ENCODE measurements at places on chromosomes 5 and 9.
A peak's percentile ranks its signal among the peaks of the same experiment; 100 is the strongest.

GRCh38 chr5:52710310-52710971 is 77.3 kb upstream of the ITGA1 start:
- DNase-seq: no peak
- peak overlapping the region; percentile 74 for H3K27ac ChIP-seq
- H3K4me1 ChIP-seq: peaks cover 57% of the 10 kb centered on the region
- peak overlapping the region; percentile 64 for H3K4me3 ChIP-seq
- peaks cover 6% of the 10 kb centered on the region for H3K27me3 ChIP-seq

DNA sequence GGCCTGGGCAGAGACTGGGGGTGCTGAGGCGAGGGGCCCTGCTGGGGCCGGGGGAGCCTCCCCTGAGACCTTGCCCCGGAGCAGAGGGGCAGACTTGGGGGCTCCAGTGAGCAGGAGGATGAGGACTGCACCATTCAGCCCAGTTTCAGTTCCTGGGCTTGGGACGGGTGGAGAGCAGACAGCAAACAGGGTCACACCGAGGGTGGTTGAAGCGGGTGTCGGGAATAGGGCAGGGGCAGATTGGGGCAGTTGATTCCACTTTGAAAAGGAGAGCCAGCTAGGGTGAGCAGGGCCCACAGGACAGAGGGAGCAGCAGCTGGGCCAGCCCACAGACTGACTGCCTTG is 4.5 kb downstream of the GRK6 start:
- peak overlapping the region; percentile 94 for H3K27ac ChIP-seq
- peaks cover 75% of the 10 kb centered on the region for H3K36me3 ChIP-seq
- no peak for DNase-seq
- H3K27me3 ChIP-seq: peaks cover 2% of the 10 kb centered on the region
- H3K4me1 ChIP-seq: peaks cover 58% of the 10 kb centered on the region

GRCh38 chr9:85430659-85431338 is 311.0 kb downstream of the AGTPBP1 start:
- H3K27me3 ChIP-seq: peaks cover 3% of the 10 kb centered on the region
- no peak for DNase-seq
- H3K27ac ChIP-seq: no peak overlapping the region
- H3K4me1 ChIP-seq: no peaks in the 10 kb centered on the region

GRCh38 chr5:29889051-29889450 is 1304.4 kb upstream of the CDH6 start:
- no peak for DNase-seq
- no peak overlapping the region for H3K4me3 ChIP-seq
- H3K4me1 ChIP-seq: no peaks in the 10 kb centered on the region
- H3K36me3 ChIP-seq: no peaks in the 10 kb centered on the region
- H3K27me3 ChIP-seq: no peaks in the 10 kb centered on the region

GRCh38 chr5:26945901-26946300 is 92.5 kb downstream of the CDH9 start:
- no peaks in the 10 kb centered on the region for H3K27me3 ChIP-seq
- H3K27ac ChIP-seq: no peak overlapping the region
- no peaks in the 10 kb centered on the region for H3K4me1 ChIP-seq
- H3K36me3 ChIP-seq: no peaks in the 10 kb centered on the region
- no peak for DNase-seq
- H3K4me3 ChIP-seq: no peak overlapping the region

- H3K4me3 ChIP-seq: no peak overlapping the region
- H3K27ac ChIP-seq: no peak overlapping the region
- H3K4me1 ChIP-seq: no peaks in the 10 kb centered on the region
- no peak for DNase-seq
- H3K36me3 ChIP-seq: no peaks in the 10 kb centered on the region
Observed at GRCh38 chr9:135601988-135602387, 37.4 kb downstream of the GLT6D1 start.

DNA sequence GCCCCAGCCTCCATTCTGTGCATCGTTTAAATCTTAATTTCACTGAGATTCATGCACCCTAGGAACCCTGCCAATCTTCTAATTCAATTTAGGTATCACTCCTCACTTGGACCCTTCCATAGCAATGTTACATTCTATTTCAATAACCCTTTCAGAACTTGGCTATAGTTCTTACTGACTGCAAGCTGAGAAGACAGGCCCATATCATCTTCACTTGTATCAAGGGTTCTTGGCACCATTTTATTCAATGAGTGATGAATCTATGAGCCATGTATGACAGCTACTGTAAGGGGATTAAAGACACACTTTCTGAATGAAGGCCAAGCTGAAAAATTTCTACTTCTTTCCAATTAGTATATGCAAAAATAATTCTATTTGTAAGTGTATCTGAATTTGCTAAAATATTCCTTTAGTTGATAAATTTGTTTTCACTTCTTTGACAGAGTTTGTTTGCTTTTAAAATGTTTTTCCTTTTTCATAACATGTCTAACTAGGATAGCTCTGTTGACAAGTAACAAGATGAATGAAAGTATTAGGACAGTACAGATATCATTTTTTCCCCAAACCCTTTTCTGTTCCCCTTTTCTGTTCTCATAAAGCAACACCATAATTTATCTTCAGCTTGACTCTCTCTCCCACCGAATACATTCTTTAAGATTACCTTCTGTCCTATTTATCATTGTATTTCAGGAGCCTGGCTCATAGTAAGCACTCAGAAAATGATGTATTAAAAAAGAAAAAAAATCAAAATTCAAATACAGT is 9.6 kb downstream of the ITGA2 start:
- H3K36me3 ChIP-seq: peaks cover 14% of the 10 kb centered on the region
- DNase-seq: no peak
- no peak overlapping the region for H3K27ac ChIP-seq
- H3K4me1 ChIP-seq: peaks cover 14% of the 10 kb centered on the region

- peaks cover 10% of the 10 kb centered on the region for H3K27me3 ChIP-seq
- H3K4me1 ChIP-seq: peaks cover 7% of the 10 kb centered on the region
Observed at GRCh38 chr5:79924936-79925893, 65.8 kb downstream of the MTX3 start.

DNA sequence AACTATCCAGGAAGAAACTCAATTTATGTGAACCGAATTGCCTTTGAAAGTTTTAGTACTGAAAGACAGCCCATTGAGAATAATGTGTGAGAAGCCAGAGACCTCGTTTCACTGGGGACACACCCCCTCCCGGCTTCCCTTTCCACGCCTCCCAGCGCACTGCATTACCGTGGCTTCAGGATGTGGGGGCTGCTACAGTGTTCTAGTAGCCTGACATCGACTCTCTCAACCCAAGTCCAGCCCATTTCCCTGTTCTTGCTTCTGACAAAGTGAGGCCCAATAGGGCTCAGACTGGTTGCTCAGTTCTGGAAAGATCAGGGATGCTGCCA is 3.5 kb downstream of the PAX5 start:
- DNase-seq: no peak
- H3K4me1 ChIP-seq: peaks cover 25% of the 10 kb centered on the region
- H3K27me3 ChIP-seq: peaks cover 89% of the 10 kb centered on the region
- peaks cover 2% of the 10 kb centered on the region for H3K36me3 ChIP-seq
- H3K4me3 ChIP-seq: no peak overlapping the region

GRCh38 chr5:51652980-51653379 is 269.7 kb downstream of the ISL1 start:
- no peaks in the 10 kb centered on the region for H3K27me3 ChIP-seq
- no peaks in the 10 kb centered on the region for H3K4me1 ChIP-seq
- no peak overlapping the region for H3K27ac ChIP-seq
- no peak for DNase-seq

DNA sequence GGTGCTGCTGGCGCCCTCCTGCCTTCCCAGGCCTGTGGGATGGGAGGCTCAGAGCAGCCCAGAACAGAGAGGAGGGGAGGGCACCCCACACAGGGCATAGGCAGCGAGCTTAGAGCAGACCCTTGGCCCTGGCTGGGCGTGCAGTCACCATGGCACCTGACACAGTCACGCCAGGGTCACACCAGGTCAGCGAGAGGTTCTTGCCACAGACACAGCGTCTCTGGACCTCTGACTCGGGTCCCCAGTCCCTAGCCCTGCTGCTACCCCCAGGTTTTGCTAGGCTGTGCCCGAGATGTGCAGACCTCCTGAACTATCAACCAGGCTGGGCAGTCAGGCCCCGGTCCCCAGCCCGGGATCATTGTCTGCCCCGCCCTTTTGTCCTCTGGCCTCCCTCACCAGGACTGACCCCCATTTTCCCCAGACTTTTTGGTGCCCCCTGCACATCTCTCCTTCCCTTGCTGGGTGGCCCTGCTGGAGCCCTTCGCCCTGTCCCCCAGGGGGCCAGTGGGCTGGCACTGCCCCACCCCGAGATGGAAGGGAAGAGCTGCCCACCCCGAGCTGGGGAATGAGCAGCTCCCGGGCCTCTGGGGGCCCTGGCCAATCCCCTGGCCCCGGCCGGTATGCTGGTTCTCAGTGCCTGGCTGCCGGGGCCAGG is 24.5 kb upstream of the NOTCH1 start:
- no peaks in the 10 kb centered on the region for H3K27me3 ChIP-seq
- no peak overlapping the region for H3K27ac ChIP-seq
- no peak for DNase-seq

GRCh38 chr9:75184471-75184870 is 96.2 kb downstream of the OSTF1 start:
- H3K4me1 ChIP-seq: peaks cover 24% of the 10 kb centered on the region
- no peak overlapping the region for H3K4me3 ChIP-seq
- peaks cover 4% of the 10 kb centered on the region for H3K36me3 ChIP-seq

DNA sequence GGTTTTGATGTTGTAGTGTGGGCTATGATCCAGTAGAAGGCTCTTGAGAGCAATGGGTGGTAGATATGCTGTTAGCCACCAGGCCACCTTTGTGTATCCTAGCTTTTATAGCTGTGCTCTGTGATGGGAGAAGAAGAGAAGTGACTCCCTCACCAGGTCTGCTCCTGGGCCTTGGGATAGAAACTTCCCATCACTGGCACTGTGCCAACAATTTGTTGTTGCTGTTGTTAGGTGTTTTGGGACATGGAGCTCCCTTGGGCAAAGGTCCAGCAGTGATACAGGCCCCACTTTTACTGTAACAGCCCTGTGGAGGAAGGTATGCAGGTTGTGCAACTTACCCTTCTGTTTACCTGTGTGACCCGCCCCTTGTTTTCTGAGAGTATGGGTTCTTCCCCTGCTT is 570.9 kb upstream of the GRIN3A start:
- H3K27ac ChIP-seq: no peak overlapping the region
- H3K4me1 ChIP-seq: no peaks in the 10 kb centered on the region
- no peak overlapping the region for H3K4me3 ChIP-seq
- H3K27me3 ChIP-seq: no peaks in the 10 kb centered on the region
- no peaks in the 10 kb centered on the region for H3K36me3 ChIP-seq

DNA sequence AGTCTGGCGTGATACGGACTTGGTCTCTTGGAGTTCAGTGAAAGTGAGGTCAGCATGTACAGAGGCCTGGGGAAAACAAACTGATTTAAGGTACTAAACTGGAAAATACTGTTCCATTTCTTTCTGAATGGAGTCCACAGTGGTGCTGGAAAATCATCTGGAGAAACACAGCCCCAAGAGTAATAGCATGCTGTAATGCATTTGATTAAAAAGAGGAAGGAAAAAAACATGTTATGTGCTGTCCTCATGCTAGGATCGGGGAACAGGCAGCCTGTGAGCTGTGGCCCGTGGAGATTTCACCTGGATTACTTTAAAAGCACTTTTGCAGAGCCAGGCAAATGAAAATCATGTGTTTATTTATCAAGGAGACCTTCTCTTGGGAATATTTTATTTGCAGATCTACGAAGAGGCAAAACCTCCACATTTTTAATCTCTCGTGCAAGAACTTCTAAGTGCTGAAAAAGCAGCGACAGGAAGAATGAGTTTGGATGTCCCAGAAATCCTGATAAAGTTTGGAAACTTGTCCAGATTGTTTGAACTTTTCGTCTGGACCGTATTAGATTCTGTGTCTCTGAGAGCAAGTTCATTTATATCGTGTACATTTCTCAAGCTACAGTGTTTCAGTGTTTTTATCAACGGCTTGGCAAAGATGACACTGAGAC is 228.8 kb downstream of the GAS1 start:
- DNase-seq: no peak
- no peaks in the 10 kb centered on the region for H3K27me3 ChIP-seq
- H3K4me1 ChIP-seq: peaks cover 4% of the 10 kb centered on the region
- no peak overlapping the region for H3K4me3 ChIP-seq

GRCh38 chr5:160133918-160134304 is 14.7 kb upstream of the PWWP2A start:
- no peaks in the 10 kb centered on the region for H3K27me3 ChIP-seq
- H3K36me3 ChIP-seq: no peaks in the 10 kb centered on the region
- no peak for DNase-seq
- no peak overlapping the region for H3K27ac ChIP-seq
- no peaks in the 10 kb centered on the region for H3K4me1 ChIP-seq

GRCh38 chr5:149656576-149657182 is 73.4 kb upstream of the PPARGC1B start:
- no peaks in the 10 kb centered on the region for H3K36me3 ChIP-seq
- no peak overlapping the region for H3K27ac ChIP-seq
- H3K4me3 ChIP-seq: no peak overlapping the region
- DNase-seq: no peak
- H3K4me1 ChIP-seq: no peaks in the 10 kb centered on the region

DNA sequence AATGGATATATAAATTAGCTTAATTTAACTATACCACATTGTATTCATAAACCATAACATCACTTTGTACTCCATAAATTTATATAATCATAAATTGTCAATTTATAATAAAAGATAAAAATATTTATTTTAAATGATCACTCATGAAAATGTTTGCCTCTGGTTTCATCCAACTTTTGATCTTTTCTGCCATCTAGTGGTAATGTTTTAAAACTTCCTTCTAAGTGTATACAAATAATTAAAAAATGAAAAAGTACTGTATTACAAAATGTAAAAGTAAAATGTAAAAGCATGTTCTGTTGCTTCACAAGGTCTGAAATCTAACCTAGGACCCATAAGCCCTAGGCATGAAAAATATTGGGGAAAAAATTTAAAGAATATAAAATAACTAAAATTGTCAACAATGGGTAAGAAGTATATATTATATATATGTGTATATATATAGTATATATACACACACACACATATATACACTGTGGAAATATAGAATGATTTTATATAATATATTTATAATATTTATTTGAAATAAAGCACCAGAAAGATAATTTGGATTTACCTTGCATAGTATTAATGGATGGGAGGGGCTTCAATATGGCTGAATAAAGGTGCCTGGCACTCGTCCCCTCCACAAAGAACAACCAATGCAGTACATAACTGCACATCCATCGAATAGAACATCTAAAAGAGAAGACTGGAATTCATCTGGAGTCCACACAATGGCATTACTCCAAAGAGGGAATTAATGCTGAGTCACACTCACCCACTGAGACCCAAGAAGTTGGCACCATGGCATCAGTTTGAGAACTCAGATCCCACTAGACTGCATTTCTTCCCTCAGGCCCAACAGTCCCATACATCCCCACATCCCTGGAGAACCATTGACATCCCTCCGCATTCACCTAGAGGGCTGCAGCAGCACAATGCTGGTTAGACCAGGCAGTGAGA is 32.5 kb downstream of the ANXA1 start:
- H3K4me3 ChIP-seq: no peak overlapping the region
- DNase-seq: no peak
- no peak overlapping the region for H3K27ac ChIP-seq
- H3K4me1 ChIP-seq: peaks cover 7% of the 10 kb centered on the region
- no peaks in the 10 kb centered on the region for H3K36me3 ChIP-seq

- H3K27ac ChIP-seq: no peak overlapping the region
- H3K4me1 ChIP-seq: no peaks in the 10 kb centered on the region
- no peaks in the 10 kb centered on the region for H3K27me3 ChIP-seq
Observed at GRCh38 chr9:81259896-81260295, 429.5 kb downstream of the TLE1 start.

GRCh38 chr9:16613605-16614004 is 256.9 kb downstream of the BNC2 start:
- H3K27me3 ChIP-seq: no peaks in the 10 kb centered on the region
- H3K27ac ChIP-seq: no peak overlapping the region
- DNase-seq: no peak
- H3K4me3 ChIP-seq: no peak overlapping the region
- H3K4me1 ChIP-seq: no peaks in the 10 kb centered on the region
